Endothelial cell of umbilical vein (primary cell): ENCODE measurements at places on chromosomes 7 and 10. TPM values are rescaled to one million over a fixed set of nuclear protein-coding genes. Genes with fewer than 3 reads are reported as not detected.

DNA sequence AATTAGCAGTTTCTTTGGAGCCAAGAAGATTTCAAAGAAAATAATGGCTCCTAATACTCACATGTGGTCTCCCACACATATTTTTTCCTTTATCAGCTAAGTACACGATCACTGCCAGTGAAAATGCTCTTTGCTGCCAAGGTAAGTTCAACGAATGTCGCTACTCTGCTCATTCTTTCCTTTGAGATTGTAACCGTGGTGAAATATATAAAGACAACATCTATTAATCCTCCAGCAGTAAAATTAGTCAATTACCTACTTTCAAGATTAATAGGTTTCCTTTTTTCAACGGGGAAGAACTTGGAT lies 672.2 kb downstream of the GATA3 start:
- DNase-seq, result no peak

- DNase-seq, result no peak
These were observed 14.1 kb downstream of the TMEM72 start for GRCh38 chr10:44925224-44925623.

The A1CF gene
- total RNA-seq, result not detected in 2 replicates

The SYCE1 gene
- not detected in 2 replicates for total RNA-seq

The UBE2D1 gene
- 14.5 and 16.9 TPM in 2 replicates for total RNA-seq
